Amygdala (tissue), 56 donors: ENCODE measurements at places on chromosomes 7 and 10.

DNA sequence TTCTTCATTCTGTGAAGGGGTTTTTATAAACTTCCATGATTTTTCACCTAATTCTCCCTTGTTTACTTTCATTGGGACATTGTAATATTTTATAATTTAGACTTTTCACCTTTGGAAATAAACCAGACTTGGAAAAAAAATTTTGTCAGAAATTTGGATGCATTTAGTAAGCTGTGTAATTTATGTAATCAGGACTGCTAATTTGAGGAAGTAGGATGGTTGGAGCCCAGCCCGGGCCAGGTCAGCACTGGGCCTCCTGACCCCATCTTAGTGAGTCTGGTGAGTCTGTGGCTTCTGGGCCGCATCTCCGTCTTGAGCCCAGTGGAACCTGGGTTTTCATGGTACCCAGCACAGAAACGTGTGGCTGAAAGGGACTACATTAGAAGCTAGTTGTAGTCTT lies 27.6 kb upstream of the ZNF32 start:
- no peak for DNase-seq

- DNase-seq, result no peak
Observed at GRCh38 chr10:127963136-127963535, 56.2 kb downstream of the PTPRE start.

DNA sequence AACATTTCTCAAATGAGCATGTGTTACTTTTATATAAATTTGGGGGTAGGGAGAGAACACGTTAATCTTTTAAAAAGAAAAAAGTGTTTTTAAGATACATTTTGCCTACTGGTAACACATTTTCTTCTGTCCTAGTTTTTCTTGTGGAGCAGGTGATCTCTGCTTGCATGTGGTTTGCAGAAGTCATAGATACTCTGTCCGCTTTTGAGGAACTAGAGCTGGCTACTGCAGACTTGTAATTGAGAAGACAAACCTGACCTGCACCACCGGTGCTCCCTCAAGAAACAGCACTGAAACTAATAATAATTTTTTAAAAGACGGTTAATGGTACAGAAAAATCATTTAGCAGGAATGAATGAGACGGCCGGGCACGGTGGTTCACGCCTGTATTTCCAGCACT lies 243.1 kb downstream of the KIAA1217 start:
- no peak for DNase-seq

GRCh38 chr10:96374004-96374403 lies 15.2 kb upstream of the OPALIN start:
- no peak for DNase-seq

GRCh38 chr7:142280263-142280662 lies 22.4 kb upstream of the PRSS58 start:
- no peak for DNase-seq

GRCh38 chr10:25820874-25821273 lies 113.2 kb upstream of the MYO3A start:
- no peak for DNase-seq

GRCh38 chr7:22632674-22633073 lies 94.3 kb upstream of the IL6 start:
- DNase-seq, result no peak

GRCh38 chr7:150363872-150364271 lies 4.8 kb upstream of the REPIN1 start:
- DNase-seq, result no peak

GRCh38 chr10:103077491-103078308 lies 115.4 kb downstream of the NT5C2 start:
- DNase-seq, result no peak

GRCh38 chr10:34494012-34494411 lies 321.1 kb downstream of the PARD3 start:
- no peak for DNase-seq

- DNase-seq, result no peak
Observed at GRCh38 chr10:118505363-118505762, 90.1 kb downstream of the PRLHR start.

DNA sequence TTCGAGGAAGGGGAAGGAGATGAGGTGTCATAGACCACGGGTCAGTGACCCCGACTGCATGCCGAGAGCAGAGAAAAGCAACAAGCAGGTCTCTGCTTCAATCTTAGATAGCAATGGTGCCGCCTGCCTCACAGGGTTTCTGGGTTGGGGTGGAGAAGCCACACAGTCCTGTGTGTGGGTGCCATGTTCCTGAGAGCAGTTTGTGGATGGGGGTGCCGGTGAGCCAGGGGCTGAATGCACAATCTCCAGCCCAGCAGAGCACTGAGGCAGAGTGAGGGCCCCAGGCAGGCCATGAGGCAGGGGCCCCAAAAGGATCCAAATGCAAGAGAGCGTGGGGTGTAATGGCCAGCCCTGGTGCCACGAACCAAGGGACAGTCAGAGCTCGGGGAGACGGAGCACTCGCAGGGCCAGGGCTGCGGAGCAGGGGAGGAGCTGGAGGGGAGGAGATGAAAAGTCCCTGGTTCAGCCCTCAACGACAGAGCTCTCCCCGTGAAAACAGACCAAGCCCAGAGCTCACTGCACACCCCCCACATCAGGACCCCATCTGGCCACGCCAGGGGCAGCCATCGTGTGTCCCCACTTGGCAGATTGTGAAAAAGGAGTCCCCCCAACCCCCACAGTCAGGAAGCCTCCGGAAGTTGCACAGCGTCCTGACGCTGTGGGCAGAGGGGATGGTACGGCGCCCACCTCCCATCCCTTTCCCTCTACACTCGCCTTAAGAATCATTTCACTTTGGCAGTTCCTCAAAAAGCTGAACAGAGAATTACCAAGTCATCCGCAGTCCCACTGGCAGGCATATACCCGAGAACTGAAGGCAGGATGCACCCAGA lies 19.9 kb downstream of the WDR86 start:
- DNase-seq, result no peak

GRCh38 chr7:44112231-44112996 lies 8.3 kb downstream of the AEBP1 start:
- DNase-seq, result no peak

DNA sequence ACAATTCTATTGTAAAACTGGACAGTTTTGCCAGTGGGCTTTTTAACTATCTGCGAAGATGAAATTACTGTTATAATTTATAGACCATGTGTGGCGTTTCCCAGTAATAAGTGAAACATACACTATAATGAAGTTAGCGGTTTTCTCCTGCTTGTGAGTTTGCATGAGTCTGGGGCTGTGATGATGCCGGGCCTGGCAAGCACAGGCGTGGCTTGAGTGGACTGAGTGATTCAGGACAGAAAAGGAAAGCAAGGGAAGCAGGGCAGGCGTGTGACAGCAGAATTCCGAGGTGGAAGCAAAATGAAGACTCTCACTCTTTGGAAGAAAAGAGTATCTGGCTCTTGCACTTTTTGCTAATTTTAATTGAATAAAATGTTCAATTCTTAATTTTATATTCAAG lies 90.5 kb downstream of the CUL1 start:
- DNase-seq, result no peak

DNA sequence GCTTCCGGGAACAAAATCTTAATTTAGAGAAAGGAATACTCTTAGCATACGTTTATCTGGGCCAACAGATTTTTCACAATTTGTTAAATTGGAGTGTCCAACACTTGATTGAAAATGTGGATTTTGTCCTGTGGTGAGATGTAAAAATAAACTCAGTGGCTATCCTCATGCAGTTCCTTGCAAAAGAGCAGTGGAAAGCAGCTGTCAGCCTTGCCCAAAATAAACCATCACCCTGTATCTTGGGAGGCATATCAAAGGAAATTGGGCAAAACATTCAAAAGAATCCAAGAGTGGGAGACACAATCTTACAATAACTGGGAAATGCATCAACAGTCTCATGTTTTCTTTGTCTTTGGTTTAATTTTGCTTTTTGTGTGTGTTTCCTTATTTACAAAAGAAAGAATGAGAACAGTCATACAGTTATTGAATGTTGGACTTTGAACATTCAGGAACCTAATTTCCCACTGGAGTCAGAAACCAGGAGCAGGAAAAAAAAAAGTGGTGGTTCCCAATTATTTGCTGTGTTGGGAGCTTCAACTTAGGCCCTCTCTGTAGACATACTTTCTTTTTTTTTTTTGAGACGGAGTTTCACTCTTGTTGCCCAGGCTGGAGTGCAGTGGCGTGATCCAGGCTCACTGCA lies 44.4 kb upstream of the DGKI start:
- no peak for DNase-seq

GRCh38 chr10:131579251-131580071 lies 267.9 kb upstream of the TCERG1L start:
- no peak for DNase-seq

GRCh38 chr7:140714331-140715040 lies 18.0 kb downstream of the NDUFB2 start:
- no peak for DNase-seq

DNA sequence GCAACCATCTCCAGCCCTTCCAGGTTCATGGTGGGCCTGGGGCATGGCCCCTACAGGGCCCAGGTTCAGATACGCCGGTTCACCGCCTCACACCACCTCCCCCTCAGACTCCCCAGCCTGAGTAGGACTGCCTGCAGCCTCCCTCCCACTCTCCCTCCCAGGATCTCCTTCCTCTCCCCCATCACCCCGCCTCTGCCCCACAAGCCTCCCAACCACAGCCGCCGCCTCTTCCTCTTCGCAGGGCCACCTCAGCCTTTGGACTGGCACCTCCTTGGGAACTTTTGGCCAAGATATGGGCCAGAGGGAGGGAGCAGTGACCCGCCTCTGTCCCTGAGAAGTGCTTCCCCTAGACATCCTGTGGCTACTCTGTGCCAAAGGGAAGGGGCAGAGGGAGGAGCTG lies 9.3 kb downstream of the KCNIP2 start:
- DNase-seq, result no peak

DNA sequence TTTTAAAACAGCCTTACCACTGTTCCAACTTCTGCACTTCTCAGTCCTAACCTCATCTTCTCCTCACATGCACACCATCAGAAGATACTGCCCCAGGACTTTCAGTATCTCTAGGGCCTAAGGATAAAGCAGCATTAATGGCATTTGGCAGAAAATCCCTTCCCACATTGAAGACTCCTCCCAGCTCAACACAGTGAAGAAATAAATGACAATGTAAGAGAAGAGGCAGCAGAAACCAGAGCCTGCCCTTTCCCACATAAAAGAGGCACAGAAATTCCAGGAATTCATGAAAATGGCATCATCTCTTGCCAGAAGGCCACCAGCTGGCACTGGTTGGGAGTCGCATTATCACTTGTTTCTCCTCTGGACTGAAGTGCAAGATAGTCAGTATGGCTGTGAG lies 3.7 kb downstream of the GCC1 start:
- no peak for DNase-seq

DNA sequence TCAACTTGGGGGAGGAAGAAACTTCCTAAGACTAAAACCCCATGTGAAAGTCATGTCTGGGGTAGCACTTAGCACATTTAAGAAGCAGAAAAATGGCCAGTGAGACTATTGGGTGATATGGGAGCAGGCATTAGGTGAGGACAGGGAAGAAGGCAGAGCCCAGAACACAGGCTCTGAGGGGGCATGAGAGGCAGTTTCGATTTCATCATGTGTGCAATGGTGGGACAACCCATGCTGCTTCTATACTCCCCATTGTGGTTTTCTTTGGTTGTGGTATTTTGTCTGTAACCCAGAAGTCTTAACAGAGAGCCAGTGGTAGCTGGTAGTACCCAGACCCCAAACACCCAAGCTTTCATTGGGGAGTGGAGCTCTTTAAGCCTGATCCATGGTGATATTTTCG lies 752.0 kb downstream of the GRID1 start:
- DNase-seq, result no peak
